ENCODE measurements at places on chromosomes 6 and 20.

DNA sequence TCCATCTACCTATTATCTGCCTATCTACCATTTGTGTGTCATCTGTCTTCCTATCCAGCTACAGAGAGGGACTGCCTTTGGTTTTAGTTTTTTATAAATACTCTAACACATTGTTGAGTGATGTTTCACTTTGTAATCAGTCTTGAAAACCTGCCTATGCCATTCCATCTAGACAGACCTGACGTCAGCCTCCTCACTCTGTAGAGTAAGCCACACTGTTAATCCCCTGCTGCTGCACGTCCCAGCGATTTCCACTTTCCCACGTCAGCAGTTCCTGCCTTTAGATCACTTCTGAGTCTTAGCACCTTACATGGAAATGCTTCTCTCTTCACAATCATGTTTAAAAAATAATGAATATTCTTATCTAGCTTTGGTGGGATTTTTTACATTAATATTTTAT is 54.8 kb downstream of the PLG start:
- DNase-seq: no peak

- DNase-seq: no peak
Observed at GRCh38 chr6:144845186-144845585, 560.1 kb downstream of the UTRN start.

DNA sequence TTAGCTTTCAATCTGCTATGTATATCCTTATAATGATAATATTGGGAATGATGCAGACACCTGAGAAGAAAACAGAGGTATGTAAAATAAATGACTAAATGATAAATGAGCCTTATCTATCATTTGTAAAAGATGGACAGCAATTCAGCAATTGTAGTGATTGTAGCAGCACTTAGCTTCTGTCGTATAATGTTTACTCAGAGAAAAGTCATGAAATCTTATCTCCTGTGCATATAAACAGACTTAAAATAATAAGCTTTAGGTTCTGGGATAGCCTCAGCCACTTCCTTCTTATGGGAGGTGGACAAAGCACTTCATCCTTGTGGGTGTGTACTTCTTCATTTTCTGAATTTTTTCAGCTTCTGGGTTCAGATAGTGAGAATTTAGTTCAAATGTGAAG is 324.8 kb upstream of the MAP3K7 start:
- no peak for DNase-seq

GRCh38 chr6:24658573-24659560 is 7.8 kb downstream of the TDP2 start:
- DNase-seq: no peak

DNA sequence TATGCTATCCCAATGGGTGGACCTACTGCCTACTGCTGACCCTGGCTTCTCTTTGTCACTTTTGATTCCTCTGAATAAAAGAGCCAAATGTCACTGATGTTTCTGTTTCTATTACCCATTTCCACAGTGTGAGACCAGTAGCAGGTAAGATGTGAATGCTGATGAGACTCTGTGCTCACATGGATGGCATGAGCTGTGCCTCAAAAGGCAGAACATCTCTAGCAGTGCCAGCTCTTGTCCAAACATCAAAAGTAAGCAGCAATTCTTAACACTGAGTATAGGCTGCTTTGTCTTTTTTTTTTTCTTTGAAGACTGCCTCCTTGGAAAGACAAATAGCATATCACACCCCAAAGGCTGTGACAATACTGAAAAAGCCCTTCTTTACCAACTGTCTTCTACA is 459.2 kb upstream of the RUNX2 start:
- no peak for DNase-seq

DNA sequence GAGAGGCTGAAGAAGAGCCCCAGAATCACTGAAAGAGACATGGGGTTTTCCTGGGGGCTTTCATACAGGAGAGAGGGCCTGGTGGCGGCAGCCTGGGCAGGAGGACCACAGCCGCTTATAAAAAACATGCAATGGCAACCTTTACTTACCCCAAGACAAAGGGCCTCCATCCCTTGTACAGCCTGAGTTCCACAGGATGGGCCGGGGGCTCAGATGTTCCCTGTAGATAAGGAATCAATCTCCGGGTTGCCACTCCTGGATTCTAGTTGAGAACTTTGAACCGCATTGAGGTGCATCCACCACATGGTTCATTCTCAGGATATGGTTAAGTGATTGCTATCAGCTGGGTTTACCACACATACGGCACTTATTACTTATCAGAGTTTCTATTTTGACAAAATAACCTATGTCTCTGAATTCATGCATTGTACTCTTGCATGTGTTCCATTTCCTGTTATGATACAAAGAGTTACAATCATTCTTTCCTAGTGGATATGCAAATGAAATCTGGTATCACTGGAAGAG is 677.6 kb downstream of the KIF16B start:
- no peak for DNase-seq
